Activated CD8-positive, alpha-beta memory T cell treated with anti-CD3 and anti-CD28 coated beads, Interleukin-2, amount 50 U/mL, for 48 hours (primary cell): ENCODE measurements at places on chromosomes 7 and 10.

DNA sequence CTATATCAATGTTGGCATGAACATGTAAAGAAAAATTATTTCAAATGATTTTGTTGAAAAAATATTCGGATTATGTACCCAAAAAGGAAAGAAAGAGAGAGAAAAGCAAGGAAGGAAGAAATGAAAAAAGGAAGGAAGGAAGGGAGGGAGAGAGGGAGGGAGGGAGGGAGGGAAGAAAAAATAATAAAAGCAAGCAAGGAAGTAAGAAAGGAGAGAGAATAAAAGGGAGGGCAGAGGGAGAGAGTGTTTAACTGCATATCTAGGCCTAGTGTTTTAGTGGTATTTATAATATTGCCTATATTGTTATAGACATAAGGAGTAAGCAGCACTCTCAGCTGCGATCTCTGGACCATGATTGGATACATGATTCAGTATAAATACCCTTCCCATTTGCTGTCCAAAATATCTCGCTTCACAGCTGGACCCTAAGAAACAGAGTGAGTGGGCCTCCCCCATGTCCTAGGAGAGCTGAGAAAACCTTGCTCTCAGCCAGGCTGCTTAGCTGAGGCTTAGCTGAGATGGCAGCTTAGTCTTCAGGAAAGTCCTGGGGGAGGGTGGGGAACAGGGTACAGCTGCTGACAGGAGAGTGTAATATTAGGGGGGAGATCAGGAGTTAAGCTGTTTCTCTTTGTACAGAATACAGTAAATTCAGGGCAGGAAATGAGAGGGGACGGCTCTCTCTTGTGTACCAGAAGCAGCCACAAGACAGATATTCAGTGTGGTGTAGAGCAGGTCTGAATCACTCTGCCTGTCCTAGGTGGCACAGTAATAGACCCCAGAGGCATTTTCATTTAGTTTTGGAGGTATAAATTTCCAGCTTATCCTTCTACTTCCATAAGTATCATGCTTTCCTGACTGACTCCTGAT, 66.8 kb upstream of the TARP start:
- DNase-seq, result no peak

DNA sequence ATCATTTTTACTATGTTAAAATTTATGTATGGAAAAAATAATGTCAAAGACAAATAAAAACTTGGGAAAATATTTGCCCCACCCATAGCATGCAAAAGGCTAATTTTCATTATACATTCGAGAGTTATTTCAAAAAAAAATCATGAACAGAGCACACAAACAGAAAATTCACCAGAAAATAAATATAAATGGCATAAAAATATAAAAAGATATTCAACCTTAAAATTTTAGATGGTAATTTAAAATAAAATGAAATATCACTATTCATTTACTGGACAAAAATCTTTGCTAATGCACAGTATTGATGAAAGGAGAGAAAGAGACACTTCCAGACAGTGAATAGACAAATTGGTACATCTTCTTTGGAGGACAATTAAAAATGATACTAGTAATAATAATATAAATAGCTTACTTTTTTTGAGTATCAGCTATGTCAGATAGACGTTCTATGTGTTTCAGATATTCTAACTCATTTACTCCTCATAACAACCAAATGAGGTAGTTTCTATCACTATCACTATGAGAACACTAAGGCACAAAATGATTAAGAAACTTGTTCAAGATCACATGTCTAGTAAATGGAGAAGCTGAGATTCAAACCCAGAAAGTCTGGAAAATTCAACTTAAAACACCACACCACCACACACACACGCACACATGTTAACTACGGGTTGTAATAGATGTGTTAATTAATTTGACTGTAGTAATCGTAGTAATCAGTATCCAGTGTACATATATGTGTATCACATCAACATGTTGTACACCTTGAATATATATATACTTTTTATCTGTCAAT, 63.0 kb downstream of the CCDC71L start:
- DNase-seq, result no peak

GRCh38 chr10:99524050-99524666, 8.6 kb upstream of the NKX2-3 start:
- DNase-seq, result no peak

DNA sequence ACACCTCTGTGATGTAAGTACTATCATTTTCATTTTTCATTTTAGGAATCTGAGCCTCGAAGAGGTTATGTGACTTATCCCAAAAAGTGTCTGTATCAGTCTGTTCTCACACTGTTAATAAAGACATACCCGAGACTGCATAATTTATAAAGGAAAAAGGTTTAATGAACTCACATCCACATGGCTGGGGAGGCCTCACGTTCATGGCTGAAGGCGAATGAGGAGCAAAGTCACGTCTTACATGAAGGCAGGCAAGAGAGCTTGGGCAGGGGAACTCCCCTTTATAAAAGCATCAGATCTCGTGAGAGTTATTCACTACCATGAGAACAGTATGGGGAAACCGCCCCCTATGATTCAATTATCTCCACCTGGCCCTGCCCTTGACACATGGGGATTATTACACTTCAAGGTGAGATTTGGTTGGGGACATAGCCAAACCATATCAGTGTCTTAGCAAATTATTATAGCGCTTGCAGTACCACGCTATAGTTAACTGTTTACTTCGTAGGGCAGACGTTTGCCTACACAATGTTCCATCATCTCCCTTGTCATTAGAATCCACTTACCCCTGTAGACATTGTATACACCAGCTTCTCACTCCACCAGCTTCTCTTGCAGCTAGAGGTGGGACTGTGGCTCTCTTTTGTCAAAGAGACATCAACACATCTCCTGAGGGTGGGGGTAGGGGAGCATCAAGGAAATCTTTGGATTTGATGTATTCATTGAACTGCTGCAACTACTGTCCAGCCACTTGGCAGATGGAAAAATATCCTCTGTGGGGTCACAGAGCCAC, 15.4 kb upstream of the NMT2 start:
- no peak for DNase-seq

DNA sequence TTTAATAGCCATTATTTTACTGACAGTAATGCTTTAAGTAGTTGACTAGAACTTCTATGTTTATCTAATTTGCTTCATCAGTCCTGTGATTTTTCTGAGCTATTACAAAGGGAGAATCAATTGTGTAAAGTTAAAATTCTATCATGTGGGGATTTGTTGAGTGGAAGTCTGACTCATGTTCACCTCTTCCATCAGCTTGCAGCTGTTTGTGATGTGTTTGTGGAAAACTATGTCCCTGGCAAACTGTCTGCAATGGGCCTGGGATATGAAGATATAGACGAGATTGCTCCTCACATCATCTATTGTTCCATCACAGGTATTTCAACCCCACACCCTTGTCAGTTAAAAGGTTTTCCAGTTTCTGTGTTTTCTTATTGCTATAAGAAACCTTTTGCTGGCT, 59.9 kb downstream of the SUGCT start:
- no peak for DNase-seq

- no peak for DNase-seq
Observed at GRCh38 chr7:132072873-132073272, 503.4 kb downstream of the PLXNA4 start.

DNA sequence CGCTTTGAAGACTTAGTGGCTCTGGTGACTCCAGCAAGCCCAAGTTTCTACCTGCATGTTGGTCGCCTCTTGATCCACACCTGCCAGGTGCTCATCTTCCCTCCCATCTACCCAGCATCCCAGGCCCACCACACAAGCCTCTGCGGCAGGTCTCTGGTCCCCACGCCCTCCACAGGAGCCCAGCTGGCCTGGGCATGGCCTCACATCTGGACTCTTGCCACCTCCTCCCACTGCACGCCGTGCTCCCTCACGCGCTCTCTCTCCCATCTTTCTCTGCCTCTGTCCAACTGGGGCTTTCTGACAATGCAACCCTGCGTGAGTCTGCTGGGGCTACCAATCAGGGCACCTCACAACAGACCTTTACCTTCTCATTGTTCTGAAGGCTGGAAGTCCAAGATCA, 50.2 kb upstream of the FGFR2 start:
- no peak for DNase-seq

GRCh38 chr7:27863880-27864279, 123.9 kb downstream of the TAX1BP1 start:
- no peak for DNase-seq

GRCh38 chr10:86366033-86366901, at the start of gene GRID1:
GRID1 (minus strand) TSS chr10:86366795.
- no peak for DNase-seq

DNA sequence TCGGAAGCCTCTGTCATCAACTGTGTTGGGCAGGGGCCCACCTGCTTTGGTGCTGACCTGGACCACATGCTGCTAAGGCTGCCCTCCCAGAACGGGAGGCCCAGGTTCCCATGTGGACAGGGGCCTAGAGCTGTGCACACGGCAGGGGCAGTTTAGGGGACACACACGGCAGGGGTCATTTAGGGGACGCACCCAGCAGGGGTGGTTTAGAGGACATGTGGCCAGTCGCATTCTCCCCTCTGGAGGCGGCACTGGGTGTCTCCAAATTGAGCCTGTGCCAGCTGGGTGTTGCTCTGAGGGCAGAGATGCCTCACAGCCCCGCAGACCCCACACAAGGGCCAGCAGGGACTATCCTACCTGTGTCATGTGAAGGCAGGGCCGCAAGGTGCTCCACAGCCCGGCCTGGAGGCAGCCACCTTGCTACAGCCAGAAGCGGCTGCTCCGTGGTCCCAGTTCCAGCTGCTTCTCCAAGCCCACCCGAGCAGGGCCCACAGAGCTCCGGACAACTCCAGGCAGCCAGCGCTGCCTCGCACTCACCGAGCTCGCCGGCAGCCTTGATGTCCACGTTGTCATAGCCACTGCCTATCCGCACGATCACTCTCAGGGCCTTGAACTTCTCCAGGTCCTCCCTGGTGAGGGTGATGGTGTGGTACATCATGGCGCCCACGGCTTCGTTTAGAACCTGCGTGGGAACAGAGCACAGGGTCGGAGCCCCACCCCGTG, 60.7 kb downstream of the ZRANB1 start:
- peak; percentile 37 for DNase-seq

DNA sequence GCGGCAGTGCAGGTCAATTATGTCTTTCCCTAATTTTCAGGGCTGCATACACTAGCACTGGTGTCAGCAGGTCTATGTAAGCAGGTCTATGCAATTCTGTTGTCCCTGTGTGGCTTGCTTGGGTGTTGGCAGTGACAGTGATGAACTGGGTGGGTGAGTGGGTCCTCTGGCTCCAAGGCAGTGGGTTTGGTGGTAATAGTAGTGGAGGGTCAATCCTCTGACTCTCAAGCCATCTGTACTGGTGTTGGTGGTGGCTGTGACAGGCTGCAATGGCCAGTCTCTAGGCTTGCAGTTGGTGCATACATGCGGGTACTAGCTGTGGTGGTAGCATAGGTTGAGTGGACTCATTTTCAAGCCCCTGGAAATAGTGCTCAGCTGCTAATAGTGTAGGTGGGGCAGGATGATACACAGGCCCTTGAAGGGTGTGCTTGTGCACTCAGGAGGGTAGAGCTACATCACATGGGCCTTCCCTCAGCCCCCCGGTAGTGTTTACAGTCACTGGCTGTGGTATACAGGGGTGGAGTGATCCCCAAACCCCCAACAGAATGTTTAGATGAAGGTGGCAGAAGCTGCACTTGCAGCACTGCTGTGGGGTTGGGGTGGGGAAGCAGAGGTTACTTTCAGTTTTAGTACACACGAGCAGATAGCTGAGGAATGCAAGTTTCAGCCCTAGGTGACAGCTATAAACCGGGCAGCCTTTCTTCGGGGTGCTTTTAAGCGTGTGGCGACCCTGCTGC, 331.3 kb downstream of the PCDH15 start:
- DNase-seq, result no peak

- no peak for DNase-seq
Observed at GRCh38 chr7:16034353-16034752, 347.9 kb upstream of the MEOX2 start.

GRCh38 chr10:78929541-78929940, 139.2 kb upstream of the ZMIZ1 start:
- DNase-seq, result no peak

DNA sequence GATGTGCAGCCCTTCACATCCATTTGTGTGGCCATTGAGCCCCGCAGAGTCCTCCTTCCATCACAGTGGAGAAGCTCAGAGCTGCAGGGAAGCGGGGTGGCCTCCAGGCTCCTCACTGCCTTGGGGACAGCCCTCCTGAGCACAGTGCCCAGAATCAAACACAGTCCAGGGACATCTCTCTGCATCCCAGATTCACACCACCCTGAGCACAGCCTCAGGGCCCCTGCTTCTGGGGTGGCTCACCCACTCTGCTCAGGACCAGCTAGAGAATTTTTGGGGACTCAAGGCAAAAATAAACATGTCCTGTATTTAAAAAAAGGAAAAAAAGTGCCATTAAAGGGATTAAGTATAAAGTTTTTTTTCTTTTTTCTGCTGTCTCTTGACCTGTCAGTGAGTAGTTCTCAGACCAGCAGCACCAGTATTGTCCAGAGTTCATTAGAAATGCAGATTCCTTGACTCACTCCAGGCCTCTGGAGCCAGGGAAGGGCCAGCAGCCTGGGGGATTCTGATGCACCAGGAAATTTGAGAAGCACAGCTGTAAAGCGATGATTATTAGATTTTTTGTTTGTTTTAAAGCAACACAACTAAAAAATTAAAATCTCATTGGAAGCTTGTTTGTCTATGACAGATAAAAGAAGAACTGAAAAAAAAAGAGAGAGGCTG, 61.6 kb downstream of the ARHGAP22 start:
- no peak for DNase-seq
